ENCODE measurements at places on chromosomes 4 and X.

DNA sequence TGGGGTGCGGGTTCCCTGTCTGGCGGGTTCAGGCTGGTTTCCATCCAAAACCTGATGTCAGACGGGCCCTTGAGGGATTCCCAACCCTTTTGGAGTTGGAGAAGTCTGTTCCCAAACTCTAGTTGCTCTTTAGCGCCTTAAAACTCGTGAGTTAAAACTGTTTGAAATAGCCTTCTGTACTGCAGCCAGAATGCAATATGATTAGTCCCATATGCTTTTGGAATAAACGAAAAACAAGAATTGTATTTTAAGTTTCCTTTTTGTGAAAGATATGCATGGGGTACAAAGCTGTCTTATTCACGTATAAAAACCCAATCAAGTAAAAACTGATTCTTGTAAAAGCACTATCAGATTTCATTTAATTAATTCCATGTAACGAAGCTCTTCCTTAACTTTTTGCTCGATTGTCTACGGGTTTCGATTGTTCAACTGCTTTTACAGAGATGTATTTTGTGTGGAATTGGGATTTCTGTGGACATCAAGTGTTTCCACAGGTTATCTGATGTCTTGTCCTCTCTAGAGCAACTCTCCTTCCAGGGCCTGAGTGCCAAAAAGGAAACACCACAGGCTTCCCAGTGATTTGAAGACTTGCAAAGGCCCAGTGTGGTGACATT lies 49.5 kb downstream of the CLDN34 start:
- no peak for DNase-seq

DNA sequence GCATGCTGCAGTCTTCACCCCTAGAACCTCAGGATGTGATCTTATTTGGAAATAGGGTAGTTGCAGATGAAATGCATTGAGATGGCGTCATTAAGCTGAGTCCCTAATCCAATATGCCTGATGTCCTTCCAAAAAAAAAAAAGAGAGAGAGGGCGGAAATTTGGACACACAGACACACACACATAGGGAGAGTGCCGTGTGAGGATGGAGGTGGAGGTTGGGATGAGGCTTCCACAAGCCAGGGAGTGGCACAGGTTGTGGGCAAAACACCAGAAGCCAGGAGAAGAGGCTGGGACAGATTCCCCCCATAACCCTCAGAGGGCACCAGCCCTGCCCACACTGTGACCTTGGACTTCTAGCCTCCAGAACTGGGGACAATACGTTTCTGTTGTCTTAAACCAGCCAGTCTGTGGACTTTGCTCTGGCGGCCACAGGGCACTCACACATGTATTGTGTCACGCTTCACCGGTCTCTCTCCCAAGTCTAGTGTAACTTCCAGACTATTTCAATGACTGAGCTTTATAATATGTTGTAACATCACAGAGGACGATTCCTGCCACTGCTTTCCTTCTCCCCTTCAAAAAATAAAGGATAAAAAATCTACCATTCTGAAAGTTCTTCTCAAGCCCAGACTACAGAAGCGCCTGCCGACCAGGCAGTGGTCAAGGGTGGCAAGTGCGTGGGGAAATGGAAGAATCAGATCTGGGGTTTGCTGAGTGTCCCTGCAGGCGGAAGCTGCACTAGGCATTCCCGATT lies 35.8 kb upstream of the MAN2B2 start:
- DNase-seq: no peak

- no peak for DNase-seq
These were observed 141.4 kb downstream of the GALNTL6 start for GRCh38 chr4:171954650-171955049.

DNA sequence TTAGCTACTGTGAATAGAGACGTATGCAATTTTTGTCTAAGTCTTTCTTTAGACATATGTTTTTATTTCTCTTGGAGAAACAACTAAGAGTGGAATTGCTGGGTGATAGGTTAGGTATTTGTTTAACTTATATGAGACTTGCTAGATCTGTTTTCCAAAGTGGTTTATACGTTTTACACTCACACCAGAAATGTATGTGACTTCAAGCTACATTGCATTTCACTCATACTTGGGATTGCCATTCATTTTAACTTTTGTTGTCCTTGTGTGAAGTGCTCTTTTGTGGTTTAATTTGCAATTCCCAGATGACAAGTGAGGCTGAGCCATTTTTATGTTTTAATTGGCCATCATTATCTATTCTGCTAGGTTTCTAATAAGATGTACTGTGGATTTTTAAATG lies 817.2 kb downstream of the GLUD2 start:
- DNase-seq: no peak

GRCh38 chrX:97587171-97587570 lies 703.5 kb downstream of the RPA4 start:
- no peak for DNase-seq

DNA sequence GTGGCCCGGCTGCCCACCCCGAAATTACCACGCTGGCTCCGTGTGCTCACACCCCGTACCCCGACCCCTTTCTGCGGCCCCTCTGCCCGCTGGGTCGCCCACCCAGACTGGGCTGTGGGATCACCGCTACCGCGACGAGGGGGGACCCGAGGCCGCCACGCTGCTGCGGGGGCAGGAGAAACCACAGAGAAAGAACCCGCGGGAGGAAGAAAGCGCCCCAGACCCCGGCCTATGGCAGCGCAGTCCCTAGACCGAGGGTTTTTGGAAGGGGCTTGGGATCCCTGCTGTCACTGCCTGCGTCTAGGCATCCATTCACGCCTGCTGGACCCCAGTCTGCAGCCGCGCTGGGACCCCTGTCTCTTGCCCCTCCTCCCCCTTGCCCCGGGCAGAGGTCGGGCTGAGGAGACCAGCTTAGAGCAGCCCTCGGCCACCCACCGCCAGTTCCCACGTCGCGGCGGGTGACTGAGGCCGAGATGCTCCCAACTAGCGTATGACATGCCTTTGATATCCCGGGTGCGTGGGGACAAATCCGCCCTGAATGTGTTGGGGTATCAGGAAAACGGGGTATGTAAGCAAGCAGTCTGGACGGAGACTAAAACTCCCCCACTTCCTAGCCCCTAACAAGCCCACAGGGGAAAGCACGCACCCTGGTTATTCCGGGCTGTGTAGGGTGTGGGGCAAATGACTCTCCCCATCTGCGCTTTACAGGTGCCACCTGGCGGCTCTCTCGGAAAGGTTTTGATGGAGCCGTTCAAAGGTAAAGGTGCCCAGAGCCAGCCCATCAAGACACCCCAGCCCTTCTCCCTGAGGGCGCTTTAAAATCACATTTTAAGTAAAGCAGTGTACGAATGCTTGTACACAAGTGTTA lies 862 bp upstream of the INPP4B start:
- peak; percentile 67 for DNase-seq

DNA sequence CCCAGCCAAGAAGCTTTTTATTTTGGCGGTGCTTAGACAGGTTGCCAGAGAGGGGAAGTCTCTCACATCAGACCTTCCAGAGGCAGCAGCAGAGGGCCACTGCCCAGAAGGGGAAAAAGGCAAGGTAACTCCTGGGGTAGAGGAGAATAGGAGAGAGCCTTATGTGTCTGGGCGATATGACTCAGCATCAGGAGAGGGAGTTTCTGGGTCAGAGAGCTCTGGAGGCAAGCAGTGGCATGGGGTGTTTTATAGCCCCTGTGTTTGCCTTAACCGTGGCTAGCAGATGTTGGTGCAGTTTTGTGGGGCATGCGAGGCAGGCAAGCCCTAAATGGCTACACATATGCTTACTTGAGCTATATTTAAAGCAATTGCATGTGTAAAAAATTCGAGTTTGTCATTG lies 8.3 kb upstream of the ZXDB start:
- no peak for DNase-seq

DNA sequence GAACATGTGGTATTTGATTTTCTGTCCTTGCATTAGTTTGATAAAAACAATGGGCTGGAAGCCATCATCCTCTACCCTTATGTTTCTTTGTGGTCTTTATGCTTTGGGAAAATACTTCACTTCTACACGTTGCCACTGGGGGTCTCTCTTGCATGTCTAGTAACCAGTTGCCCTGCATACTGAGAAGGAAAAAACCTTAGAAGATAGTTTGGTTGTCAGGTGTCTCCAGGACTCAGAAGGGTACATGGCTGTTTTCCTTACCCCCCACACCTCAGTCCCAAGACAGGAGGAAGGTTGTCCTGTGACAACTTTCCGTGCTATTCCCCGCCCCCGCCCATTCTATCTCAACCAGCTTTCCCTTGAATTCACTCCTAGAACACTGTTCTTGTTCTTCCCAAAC lies 62.1 kb upstream of the LANCL3 start:
- DNase-seq: no peak

DNA sequence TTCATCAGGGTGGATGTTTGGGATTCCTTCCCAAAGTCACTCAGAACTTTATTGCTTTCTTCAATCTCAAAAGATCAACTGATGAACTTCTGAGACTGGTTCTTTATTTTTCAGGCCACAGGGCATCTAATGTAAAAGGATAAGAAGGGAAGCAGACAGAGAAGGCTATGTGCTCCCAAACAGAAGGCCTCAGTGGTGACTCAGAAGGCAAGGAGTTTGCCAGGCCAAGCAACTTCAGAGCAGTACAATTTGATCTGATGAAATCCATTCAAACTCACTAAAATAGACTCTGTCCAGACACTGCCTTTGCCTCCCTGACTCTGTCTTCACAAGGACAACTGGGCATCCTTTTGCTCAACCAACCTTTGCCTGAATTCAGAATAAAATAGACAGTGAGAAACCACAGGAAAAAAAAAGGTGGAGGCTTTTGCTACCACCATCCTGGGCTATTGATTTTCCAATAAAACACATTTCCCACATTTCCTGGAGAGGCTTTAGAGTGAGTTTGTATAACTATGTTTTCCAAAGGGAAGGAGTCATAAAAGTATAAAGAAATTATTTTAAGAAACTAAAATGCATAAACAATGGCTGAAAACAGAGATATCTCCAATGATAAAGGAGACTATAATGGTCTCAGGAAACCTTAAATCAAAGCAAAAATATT lies 55.2 kb downstream of the ARHGEF6 start:
- DNase-seq: no peak

GRCh38 chr4:173505924-173506518 lies 24.0 kb downstream of the HAND2 start:
- peak; percentile 76 for DNase-seq

DNA sequence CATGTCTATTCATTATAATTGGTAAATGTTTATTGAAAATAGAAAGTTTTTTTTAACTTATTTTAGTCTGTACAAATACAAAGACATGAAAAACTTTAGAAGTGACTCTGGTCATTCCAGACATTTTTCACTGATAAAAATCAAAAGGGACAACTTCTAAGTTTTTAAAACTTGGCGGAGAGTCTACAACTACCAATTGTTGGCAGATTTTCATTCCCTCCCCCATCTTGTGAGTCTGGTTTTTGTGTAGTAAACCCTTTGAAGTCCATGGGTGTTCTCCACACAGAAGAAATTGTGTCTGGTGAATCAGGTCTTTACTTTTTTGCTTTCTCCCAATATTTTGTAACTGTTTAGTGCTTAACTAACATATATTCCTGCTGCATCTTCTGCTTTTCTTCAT lies 336.5 kb downstream of the PDGFC start:
- DNase-seq: no peak

All from ecto neural progenitor cell (in vitro differentiated cells).